ENCODE measurements at places on chromosomes 3 and 15.

GRCh38 chr3:140723576-140723975, 45.7 kb downstream of the TRIM42 start:
- DNase-seq: no peak

GRCh38 chr3:117893001-117893400, 1141.6 kb downstream of the IGSF11 start:
- DNase-seq: no peak

GRCh38 chr3:127480196-127480954, 110.2 kb downstream of the TPRA1 start:
- DNase-seq: no peak

DNA sequence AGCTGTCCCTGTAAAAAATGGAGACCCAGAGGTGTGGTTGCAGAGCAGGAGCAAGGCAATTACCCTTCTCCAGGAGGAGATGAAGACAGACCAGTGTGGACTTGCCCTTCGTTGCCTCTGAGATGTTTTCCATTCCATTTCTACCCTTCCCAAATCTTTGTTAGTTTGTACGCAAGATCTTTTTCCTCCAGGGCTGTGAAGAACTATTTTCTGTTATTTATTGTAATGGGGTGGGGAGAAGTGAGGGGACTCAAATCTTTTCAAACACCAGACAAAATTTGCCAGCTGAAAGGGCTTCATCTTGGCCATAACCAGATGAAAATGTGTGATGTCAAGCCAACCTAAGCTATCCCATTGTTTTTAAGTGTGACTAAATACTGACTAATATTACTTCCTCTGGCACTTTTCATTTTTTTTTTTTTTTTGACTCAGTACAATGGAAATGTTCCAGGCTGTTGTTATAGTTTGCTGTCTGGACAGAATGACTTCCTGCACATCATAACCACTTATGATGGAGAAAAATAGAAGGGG, 271.3 kb upstream of the TPRG1 start:
- peak; percentile 83 for DNase-seq

DNA sequence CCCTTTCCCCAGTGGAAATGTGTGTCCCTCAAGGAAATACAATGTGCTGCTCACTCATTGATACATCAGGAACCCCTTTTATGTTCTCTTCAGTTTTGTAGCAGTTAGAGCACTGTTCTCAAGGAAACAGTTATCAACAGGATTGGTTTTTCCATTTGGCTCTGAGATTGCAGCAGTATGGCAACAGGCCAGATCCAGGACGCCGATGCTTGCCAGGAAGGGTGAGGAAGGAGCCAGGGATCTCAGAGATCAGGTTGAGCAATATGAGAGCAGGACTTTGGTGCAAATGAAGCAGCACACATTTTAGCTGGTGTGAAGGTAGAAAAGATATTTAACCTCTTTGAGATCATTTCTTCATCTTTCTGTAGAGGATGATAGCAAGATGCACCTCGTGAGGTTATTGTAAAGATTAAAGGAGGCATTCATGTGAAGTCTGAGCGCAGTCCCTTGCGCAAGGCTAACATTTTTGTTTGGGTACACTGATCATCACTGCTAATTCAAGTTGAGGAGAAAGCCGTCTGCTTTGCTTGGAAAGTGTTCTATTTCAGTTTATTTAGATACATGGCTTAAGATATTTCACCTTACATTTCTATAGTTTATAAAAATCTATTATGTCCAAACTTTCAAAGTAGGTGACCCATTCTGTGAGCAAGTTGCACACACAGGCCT, 68.5 kb downstream of the KCNH8 start:
- DNase-seq: no peak

GRCh38 chr15:50350621-50351020, 4.4 kb downstream of the GABPB1 start:
- no peak for DNase-seq

GRCh38 chr15:94930960-94931359, 699.6 kb downstream of the MCTP2 start:
- DNase-seq: no peak

DNA sequence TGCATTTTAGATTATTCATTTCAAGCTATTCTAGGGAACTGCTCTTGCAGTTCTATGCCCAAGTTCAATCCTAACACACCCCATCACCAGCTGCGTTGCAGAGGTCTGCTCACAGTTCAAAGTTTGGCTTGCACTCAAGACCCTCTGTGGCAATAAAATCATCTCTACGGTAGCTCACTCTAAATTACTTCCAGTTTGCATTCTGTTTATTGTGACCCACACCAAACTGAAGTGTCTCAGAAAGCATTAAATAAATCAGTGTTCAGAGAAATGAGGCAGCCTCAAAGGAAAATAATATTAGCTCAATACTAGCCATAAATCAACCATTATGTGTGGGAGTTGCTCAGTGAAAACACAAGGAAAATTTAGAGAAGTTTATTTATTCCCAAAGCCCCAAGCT, 250.3 kb downstream of the MAGI1 start:
- DNase-seq: no peak

DNA sequence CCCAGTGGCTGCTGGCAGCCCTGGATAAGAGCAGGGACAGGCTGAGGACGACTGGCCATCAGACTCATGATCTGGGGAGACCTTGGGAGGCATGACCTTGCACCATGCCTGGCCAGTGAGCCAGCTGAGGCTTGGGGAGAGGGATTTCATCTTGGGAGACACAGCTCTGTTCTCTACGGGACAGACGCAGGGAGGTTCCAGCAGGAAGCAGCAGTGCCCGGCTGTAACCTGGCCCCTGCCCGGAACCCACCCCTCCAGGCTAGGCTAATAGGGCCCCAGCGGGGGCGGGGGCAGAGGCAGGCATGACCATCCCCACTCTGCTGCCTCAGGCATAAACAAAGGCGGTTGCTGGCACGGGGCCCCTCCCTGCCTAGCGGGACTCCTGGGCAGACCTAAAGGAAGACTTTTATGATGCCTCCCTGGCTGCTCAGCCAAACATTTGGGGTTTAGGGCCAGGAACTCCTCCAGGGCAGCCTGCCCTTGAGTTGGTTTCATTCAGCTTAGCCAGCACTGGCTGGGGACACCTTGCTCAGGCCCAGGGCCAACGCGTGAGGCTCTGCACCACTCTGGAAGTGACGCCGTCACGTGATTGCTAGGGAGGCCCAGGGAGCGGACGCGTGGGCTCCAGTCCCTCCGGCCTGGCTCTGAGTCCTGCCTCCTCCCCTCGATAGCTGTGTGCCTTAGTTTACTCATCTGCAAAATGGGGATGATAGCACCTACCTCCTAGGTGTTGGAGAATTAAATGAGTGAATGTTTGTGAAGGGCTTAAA, 27.6 kb downstream of the HDAC11 start:
- DNase-seq: peak; percentile 43

DNA sequence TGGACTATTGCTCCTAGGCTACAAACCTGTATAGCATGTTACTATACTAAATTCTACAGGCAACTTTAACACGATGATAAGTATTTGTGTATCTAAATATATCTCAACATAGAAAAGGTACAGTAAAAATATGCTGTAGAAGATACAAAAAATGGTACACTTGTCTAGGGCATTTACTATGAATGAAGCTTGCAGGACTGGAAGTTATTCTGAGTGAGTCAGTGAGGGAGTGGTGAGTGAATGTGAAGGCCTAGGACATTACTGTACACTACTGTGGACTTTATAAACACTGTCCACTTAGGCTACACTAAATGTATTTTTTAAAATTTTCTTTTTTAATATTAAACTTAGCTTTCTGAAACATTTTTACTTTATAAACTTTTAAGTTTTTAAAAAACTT, 140.5 kb upstream of the SGO1 start:
- DNase-seq: no peak

DNA sequence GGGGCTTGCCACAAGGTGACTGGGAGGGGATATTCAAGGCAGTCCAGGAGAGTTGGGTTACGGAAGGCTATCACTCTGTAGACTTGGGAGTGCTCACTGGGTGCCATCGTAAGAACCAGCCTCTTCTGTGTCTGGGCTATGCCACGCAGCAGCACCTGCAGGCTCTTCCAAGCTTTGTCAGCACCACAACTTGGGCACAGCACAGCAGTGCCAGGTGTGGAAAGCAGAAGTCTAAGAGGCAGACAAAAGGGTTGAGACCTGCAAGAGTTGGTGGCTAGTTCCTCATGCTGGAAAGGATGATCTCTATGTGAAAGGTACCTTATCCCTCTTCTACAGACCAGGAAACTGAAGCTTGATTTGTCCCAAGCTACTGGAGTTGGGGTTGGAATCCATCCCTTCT, 15.8 kb downstream of the CX3CR1 start:
- no peak for DNase-seq

Data from AG10803 (cell line).